ENCODE measurements at places on chromosomes 7 and 10.

GRCh38 chr7:46179061-46179610 is 258.1 kb upstream of the IGFBP3 start:
- no peak for DNase-seq

DNA sequence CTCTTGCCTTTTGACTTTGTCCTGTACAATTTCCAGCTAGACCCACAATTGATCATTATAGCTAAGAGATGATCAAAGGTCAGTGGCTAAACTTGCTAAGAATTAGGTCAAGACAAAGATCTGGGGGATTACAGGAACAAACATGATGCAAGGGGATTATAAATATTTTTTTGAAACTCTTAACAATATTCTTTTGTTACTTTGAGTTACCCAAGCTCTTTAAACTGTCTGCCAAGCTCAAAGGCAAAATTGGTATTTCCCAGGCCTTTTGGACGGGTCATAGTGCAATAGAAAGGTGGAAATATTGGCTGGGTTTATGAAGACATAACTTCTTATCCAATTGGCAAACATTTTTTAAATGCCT is 23.4 kb downstream of the TBXAS1 start:
- no peak for DNase-seq

- no peak for DNase-seq
Measured at GRCh38 chr7:24401628-24402593, 117.9 kb downstream of the NPY start.

DNA sequence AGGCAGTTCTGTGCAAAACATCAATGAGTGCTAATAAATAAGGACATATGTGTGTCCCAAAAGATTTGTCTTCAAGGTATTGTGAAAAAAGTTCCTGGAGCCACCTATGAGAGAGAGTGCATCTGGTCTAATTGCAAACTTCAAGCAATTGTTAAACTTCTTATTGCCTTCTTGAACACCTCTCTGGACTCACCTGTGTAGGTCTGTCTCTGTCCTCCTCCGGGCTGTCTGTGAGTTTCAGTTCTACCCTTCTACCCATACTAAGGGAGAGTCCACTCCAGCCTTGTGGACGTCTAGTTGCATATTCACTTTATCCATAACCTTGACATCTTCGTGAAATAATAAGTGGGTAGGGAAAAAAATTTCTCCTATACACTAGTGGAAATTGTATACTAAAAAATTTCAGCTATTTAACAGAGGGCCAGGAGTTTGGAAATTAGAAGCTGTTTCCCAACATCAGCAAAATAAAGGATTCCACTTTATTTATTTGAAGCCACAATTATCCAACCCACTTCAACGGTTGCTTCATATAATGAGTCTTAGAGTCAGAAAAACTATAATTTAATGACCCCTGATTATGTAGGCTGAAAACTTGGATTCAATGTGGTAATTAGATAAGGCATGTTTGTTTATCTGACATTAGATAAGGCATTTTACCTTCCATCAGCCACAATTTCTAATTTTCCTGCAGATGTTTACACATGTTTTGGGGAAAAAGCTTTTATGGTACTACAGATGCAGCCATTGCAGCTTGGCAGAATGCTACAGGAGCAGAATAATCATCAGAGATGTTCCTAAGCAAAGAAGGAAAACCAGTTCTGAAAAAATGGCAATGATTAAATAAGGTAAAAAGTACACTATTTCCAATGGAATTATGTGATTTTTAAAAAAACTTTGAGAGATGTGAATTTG is 150.8 kb upstream of the FAM3C start:
- no peak for DNase-seq

- no peak for DNase-seq
Measured at GRCh38 chr7:99314504-99314903, 11.2 kb upstream of the ARPC1A start.

DNA sequence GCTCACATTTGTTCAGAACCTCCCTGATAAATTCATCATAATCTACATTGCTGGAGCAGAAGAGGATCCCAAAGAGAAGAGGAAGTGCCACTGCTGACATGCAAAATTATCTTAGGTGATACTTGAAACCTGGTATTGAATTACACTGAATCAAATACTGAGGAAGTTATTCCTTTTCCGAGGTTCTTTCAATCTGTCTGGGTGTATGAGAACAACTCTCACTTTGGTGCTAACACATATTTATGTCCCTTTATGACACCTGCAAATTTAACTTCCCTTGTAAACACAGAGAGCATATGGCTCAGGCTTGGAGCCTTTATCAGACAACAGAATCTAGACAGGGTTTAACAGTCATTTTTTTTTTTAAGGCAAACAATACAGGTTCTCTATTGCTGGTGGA is 131.4 kb downstream of the SRPK2 start:
- DNase-seq, result no peak

GRCh38 chr7:94654783-94655125 is 1.2 kb downstream of the SGCE start:
- no peak for DNase-seq

- DNase-seq, result no peak
Measured at GRCh38 chr7:141668853-141669252, 33.1 kb downstream of the DENND11 start.

DNA sequence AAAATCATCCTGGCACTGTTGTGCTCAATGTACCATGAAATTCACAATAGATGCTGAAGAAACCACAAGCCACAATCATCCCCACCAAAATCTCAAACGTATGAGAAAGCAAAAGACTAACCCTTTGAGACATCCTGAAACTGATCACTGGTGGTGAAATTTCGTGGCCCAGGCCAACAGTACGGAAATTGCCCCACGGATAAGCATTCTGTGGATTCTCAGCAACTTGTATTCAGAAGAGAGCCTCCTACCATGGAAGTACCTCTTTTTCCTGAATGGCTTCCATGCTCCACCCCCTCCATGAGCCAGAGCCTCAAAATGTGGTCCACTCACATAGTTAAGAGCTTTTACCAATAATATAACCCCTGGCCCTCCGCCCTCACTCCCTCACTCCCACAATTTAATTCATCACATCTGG is 163.9 kb upstream of the AUTS2 start:
- DNase-seq, result no peak

DNA sequence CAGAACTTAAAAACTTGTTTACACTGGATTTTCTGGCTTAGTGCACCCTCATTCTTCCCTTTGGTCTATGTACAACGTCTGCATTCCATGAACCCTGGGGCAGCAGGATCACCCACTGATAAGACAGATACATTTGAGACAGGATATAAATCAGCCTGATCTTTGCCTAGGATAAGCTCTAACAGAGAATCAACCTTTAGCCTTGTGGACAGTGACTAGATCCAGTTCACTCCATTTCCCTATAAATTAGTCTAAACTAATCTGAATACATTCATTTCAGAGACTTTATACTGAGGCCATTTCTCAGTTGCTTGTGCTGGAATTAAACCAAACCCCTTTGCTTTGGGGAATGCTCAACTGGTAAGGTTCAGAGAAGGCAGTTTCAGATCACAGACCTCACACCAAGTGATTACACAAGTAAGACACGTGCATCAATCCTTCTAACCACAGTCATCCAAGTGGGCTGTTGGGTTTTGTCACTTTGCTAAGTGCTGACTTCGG is 639.8 kb upstream of the FZD8 start:
- DNase-seq, result no peak

DNA sequence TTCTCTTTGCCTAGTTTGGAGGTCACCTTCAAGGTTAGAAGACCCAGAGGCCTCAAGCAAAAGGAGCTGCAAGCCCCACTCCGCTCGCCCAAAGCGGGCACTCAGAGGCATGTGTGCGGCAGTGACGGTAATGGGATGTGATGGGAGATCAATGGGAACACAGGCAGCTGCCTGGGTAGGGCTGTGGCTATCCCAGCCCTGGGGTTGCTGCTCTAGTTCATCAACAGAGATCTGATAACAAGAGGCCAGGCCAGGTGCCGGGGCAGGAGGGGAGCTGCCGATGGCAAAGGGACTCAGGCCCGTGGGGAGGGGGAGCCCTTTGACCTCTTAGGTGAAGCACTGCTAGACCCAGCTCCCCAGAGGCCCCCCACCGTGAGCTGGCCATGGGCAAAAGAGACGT is 52.0 kb upstream of the GNA12 start:
- no peak for DNase-seq

DNA sequence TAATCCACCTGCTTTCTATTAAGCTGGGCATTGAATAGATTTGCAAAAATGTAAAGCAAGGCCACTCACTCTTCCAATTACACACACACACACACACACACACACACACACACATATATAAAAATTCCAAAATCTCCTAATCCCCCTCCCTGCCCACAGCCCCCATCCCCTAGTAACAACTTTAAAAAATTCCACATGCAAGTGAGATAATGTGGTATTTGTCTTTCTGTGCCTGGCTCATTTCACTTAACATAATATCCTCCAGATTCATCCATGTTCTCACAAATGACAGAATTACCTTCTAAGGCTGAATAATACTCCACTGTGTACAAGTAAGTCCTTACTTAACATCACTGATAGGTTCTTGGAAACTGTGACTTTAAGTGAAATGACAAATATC is 24.2 kb downstream of the SH2D4B start:
- DNase-seq, result no peak

GRCh38 chr7:99949645-99950228 is 20.3 kb upstream of the GJC3 start:
- no peak for DNase-seq

DNA sequence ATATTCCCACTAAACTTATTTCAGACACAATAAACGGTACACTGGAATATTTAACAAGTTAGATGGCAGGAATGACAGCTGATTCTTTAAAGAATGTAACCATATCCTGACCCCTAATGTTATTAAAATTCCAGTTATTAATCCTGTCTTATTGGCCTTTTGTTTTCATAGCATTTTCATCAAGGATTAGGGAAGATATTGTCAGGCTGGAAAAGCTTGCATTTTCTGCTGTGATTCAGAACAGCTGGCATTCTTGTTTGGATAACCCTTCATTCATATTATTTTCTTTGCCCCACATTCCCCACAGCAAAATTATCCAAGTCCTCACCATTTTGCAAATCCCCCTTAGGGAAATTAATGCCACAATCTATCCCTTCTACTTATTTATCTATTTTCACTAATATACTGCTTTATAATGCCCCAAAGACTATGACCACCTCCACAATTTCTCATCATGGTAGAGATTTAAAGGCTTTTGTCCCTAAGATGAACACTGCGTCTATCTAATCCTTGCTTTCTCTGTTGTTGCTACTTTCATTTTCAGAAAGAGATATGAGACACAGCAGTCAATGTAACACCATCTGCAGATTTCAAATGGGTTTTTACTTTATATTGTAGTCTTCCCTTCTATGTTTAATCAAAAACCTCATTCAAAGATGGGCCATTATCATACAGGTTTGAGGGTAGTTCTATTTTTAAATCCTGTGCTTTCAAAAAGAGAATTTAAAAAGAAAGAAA is 475.1 kb downstream of the PARD3 start:
- no peak for DNase-seq

DNA sequence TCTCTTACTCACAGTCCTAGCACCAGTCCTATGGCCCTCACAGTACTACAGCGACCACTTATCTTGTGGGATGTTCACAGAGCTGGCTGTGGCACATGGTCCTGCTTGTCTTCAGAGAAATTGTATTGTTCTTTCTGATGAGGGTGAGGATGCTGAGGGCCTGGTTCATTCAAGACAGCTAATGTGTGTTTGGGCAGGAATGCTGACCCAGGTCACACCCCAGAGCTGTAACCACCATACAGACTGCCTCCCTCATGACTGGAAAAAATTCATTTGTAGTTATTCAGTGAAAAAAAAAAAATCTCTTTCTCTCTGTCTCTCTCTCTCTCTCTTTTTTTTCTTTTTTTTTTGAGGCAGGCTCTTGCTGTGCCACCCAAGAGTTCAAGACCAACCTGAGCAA is 83.5 kb downstream of the KLF6 start:
- no peak for DNase-seq

- no peak for DNase-seq
Measured at GRCh38 chr7:101903515-101903868, 86.1 kb downstream of the CUX1 start.

GRCh38 chr10:102261196-102261595 is 15.9 kb downstream of the GBF1 start:
- no peak for DNase-seq

DNA sequence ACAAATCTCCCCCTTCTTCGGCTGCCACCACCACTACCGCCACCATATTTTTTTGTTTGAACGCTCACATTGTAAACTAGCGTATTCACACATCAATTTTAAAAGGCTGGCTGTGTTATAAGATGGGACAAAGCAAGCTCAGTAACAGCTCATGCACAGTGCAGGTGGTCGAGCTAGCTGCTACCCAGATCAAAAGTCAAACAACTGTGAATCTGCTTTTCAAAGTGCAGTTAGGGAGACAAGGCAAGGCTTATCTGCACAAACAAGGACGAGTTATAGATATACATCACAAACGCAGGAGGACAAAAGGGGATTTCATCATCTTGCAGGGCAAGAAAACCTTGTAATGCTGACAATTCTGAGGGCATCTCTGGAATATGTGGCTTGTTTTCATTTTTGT is 231.6 kb downstream of the VTI1A start:
- no peak for DNase-seq

DNA sequence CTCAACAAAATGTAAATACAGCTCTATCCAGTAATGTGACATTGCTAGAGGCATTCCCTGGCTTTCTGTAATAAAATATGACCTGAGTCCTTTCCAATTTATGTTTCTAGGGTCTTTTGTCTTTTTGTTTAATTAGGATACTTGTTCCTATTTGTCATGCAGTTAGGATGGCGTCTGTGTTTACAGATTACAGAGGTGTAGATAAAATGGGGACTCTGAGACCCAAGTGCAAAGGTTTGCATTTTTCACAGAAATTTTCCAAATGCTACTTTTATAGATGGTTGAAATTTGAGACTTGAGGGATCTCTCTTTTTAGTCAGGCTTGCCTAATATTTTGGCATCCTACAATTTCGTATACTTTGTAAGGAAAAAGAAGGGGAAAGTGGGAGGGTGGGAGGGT is 332.4 kb downstream of the PTEN start:
- DNase-seq, result no peak

- no peak for DNase-seq
Measured at GRCh38 chr7:94043299-94043698, 39.1 kb upstream of the BET1 start.

- no peak for DNase-seq
Measured at GRCh38 chr10:80945264-80945880, 407.7 kb downstream of the SH2D4B start.

- DNase-seq, result peak; percentile 74
Measured at GRCh38 chr10:14478604-14479003, 147.9 kb upstream of the FRMD4A start.

- DNase-seq, result no peak
Measured at GRCh38 chr10:109679478-109679877, 243.8 kb downstream of the XPNPEP1 start.

GRCh38 chr7:77544518-77544917 is 7.4 kb downstream of the PTPN12 start:
- DNase-seq, result no peak

- DNase-seq, result no peak
Measured at GRCh38 chr7:1946025-1946772, 276.1 kb downstream of the ELFN1 start.

- no peak for DNase-seq
Measured at GRCh38 chr7:112638675-112639400, 151.4 kb downstream of the TMEM168 start.

DNA sequence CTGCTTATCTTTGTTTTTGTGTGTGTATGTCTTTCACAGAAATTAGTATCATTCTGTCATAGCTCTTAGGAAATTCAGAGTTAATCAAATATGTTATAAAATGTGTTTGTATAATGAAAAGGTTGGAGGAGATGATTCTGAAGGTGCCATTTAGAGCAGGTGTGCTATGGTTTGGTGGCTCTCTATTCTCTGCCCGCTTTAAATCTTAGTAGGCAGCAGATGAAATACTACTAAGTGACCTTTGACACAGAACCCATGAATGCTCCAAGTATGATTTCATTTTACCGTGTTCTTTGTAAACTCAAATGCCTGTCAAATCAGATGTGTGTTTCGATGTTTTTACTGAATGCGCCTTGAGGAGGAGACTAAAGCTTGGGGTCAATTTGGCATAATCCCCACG is 24.5 kb downstream of the ZEB1 start:
- no peak for DNase-seq

All from pancreas (tissue), 10 donors.